ENCODE measurements at places on chromosomes 7 and 10.

DNA sequence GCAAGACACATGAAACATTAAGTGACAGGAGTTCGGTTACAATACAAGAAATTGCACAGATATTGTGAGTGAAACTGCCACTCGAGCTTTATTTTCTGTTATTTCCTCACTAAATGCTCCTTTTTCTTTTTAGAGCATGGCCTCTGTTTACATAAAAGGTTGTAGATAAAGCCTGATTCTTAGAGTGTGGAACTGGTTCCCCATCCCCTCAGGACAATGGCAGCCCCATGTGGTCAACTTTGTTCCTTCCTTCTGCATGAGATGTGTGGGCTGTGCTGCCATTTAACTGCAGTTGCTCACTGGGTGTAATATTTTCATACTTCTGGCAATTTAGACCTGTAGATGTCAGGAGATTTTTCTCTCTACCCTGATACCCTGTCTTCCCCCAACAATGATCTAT is 70.2 kb downstream of the LRGUK start:
- no peak for DNase-seq

GRCh38 chr7:157874870-157875229 is 538.0 kb downstream of the DNAJB6 start:
- no peak for DNase-seq

- no peak for DNase-seq
Observed at GRCh38 chr7:99365318-99366141, 9.0 kb upstream of the ARPC1B start.

DNA sequence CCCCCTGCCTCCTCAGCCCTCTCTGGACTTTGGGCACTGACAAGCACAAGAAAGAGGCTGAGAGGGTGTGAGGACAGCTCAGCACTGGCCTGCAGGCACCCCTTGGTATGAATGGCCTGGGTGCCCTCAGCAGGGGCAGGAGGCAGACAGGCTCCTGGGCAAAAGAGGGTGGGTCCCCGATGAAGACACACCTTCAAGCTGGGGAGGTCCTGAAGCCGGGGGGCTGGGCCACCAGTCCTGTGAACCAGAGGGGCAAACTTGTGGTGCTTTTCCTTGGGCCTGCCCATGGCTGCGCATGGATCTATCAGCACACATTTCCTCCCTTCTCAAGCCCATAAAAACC is 22.8 kb downstream of the FAM241B start:
- DNase-seq = no peak

DNA sequence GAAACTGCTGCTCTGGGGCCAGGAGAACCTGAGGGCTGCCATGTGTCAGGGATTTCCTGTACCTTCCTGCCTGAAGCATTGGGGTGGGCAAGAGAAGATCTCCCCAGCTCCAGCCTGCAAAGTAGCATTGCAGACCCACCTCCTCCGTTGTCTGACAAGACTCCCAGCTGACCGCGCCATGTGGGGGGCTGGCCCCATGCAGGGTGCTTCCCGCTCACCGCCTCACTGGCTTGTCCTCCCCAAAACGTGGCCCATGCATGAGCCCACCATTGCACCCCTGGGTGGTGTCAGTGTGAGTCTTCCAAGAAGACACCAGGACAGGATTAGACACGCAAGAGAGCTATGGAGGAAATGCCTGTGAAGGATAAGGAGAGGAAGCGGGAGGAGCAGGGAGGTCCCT is 68.3 kb downstream of the ABRAXAS2 start:
- no peak for DNase-seq

DNA sequence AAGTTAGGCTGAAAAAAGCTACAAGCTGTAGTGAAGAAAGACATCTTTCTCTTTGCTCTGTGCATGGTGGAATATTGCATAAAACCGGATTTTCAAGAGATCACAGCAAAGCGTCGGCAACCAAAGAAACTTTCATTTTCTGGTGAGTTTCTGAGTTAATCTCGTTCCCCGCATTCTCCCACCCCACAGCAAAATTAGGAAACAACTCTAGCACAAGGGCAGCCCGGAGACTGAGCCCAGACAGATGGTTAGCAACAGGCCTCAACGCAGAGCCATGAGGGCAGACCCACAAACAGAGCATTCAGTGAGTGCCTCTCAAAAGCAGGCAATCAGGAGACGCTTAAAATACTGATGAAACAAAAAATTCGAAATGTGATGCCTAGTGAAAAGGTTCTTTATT is 396.1 kb upstream of the KLF6 start:
- DNase-seq = peak; percentile 32

DNA sequence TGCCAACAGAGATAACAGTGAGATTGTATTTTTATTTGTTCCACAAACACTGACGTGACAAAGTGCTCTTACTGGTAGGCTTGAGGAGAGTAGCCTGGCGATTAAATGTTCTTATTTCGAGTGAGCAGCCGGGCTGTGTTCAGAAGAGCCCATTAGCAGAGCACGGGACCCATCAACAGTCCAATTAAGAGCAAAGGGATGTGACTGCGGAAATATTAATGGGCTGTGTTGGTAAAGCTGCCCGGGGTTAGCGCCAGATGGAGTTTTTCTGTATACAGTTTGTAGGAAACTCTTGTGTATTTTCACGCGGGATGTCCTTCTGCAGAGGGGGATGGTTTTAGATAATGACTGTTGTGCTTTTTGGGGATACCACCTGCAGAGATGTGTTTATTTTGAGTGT is 104.3 kb downstream of the KIAA1217 start:
- no peak for DNase-seq

GRCh38 chr7:122304996-122305421 is 459 bp upstream of the FEZF1 start:
- peak; percentile 3 for DNase-seq

DNA sequence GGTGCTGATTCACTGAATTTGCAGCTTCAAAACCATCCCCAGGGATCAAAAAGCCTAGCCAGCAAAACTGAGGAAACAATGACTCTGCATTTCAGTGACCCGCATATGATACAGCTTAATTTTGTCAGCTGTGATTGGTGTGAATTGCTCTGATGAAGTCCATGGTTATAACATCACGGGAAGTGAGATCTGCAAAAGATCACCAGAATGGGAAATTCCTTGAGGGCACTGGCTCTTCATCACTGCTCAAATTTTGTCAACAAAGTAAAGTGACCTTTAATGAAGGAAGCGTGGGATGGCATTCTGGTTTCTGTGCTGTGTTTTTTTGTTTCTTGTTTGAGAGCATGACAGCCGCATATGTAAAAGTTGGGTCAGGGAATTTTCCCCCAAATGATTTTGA is 745.9 kb downstream of the GATA3 start:
- DNase-seq = no peak

DNA sequence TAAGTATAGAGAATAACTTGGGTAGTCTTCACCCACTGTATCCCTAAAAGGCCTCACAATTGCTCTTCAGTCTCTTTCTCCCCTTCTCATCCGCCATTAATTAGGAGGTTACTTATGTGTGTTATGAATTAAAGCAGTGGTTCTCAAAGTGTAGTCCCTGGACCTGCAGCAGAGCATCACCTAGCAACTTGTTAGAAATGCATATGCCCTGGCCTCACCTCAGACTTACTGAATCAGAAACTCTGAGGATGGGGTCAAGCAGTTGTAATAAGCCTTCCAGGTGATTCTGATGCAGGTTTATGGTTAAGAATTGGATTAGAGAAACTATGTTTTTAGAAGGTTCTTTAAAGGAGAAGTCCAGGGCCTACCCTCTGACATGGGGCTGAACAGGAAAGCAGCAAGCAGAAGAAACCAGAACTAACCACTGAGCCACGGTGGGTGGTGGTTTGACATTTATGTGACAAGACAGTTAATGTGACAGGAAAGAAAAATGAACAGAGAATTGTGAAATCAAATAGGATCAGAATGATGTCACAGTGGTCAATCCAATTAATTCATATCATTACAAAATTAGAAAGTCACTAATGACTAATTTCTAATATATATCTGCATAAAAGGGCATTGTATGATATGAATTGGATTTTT is 37.6 kb downstream of the ENTPD1 start:
- DNase-seq = no peak

Measured in EH (cell line).